ENCODE measurements at places on chromosomes 11 and 22.
A peak's percentile ranks its signal among the peaks of the same experiment; 100 is the strongest.

- peak; percentile 43 for DNase-seq
Measured at GRCh38 chr11:30546334-30546733, 39.8 kb downstream of the MPPED2 start.

DNA sequence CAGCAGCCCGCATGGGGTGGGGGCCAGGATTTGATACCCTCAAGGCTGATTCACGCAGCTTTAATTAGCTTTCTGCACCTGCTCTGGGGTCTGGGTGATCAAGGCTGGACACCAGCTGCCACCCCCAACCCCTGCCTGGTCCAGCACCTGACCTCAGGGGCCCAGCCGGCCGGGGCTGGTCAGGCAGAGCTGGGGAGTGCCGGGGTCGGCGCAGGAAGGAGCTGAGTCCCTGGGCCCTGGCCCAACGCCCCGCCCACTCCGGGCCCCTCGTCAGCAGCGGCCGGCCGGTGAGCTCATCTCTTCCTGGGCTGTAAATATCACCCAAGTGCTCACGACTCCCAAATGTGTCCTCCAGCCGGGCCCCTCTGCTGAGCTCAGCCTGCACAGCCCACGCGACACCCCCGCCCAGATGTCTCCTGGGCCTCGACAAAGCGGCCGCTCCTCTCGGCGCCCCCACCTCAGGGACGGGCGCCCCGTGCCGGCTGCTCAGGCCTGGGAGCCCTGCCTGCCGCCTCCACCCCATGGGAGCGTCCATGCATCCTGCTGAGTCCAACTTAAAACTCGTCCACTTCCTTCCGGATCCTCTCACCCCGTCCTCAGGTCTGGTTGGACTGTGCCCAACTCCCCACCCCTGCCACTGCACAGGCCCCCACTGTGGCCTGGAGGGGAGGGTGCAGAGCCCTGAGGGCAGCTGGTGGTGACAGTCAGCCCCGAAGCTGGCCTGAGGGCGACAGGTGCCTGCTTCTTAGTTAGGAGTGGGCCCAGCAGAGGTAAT, 29.0 kb downstream of the RTN4R start:
- no peak for DNase-seq

DNA sequence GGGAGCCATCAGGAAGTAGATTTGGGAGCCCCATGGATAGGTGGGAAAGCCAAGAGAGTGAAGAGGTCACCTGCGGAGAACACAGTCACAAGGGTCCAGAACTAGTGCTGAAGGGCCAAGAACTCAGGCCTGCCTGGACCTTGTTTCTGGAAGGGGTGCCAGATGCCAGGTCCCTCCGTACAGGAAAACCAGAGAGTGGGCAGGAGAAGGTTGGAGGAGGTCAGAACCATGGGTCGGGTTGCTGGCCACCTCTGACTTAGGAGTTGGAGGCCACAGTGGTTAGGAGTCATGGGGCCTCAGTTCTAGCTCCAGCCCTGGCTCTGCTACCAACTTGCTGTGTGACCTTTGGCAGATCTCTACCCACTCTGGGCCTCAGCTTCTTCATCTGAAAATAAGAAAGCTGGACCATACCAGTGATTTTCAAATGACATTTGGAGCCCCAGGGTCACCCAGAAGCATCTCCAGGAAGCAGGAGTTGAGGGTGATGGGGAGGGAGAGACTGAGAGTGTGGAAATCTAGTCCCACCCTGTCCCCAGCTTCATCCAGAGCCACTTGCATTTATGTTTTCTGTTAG, 20.8 kb upstream of the TUB start:
- DNase-seq = no peak

DNA sequence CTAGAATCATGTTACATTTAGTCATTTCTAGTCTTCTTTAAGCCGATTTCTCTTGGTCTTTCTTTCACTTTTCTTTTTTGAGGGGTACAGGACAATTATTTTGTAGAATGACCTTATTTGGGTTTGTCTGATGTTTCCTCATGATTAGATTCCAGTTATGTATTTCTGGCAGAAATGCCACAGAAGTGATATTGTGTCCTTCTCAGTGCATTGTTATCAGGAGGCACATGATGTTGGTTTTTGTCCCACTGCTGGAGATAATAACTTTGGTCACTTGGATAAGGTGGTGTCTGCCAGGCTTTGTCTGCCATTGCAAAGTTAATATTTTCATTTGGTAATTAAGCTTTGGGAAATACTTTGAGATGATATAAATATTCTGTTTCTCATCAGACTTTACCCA, 100.3 kb downstream of the RRM1 start:
- no peak for DNase-seq

DNA sequence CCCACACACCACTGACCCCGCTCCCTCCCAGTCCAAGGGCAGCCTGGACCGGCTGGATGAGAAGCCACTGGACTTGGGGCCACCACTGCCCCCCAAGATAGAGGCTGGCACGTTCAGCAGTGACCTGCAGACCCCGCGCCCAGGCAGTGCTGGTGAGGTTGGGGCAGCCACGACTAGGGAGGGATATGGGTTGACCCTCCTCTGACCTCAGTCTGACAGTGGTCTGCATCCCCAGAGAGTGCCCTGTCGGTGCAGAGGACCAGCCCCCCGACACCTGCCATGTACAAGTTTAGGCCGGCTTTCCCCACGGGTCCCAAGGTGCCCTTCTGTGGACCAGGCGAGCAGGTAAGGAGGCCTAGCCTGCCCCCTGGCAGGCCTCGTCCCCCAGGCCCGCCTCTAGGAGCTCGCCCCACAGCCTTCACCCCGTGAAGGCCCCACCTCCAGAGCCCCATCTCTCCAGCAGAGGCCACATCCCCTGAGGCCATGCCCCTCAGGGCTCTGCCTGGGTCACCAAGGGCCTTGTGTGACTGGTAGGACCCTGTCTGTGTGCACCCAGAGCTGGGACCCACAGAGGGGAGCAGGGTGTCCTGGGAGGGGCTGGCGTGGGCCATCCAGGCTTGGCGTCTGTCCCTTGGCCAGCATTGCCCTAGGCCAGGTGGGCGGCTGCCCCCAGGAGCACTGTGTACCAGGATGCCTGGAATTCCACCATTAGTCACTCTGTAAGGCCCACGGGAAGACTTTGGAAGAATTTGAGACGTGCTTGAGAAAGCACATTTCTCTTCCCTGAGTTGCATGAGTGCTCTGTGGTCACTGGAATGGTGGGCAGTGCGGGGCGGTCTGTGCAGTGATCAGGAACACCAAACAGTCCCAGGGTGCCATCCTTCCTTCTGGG, 9.4 kb downstream of the CCDC188 start:
- no peak for DNase-seq

GRCh38 chr11:133504906-133505305, 27.4 kb downstream of the OPCML start:
- no peak for DNase-seq

DNA sequence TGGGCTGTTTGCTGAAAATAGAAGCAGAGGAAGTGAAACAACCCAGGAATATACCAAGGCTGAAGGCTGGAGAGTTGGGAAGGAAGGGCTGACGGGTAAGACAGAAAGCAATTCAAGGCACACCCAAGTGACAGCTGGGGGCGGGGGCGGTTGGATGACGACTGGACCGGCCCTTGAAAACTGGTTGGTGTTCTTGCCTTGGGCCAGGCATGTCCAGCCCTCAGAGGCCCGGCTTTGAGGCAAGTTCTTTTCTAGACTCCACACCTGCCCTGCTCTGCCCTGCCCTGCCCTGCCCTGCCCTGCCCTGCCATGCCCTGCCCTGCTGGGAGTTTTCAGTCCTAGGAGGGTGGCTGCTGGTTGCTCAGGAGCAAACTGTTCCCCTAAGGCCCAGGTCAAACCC, 34.2 kb upstream of the CACNG2 start:
- no peak for DNase-seq

- no peak for DNase-seq
Measured at GRCh38 chr11:97544431-97544830, 1154.6 kb downstream of the JRKL start.

GRCh38 chr22:23079240-23079768, 9.0 kb downstream of the GNAZ start:
- no peak for DNase-seq

GRCh38 chr11:111417011-111417765, 38.1 kb upstream of the POU2AF1 start:
- no peak for DNase-seq

DNA sequence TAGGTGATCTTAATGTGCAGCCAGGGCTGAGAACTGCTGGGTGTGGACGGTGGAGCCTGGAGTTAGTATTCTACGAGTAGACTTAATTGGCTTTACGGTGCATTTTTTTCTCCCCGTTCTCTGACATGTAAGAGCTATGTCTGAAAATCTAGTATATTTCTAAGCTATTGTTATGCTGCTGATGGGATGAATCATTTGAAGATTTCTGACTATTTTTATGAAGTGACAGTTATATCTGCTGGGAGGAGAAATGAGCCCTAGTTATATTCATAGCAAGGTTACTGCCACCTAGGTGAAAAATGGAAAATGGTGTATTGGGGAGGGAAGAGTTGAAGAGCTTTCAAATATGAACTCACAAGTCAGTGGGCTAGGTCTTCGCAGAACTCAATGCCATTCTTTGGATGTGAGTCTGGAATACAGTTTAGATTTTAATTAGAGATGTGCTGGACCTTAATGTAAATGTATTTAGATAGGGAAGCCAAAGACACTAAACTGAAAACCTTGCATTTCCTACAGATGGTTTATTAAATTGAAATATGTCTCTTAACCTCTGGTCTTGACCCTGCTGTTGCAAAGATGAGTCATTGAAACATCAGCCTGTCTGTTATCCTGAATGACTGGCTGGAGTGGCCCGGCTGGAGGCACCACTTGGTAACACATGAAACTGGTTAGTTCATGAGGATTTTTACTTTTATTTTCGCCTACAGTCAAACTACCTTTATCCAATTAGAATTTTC, 293.7 kb downstream of the DDX10 start:
- no peak for DNase-seq

DNA sequence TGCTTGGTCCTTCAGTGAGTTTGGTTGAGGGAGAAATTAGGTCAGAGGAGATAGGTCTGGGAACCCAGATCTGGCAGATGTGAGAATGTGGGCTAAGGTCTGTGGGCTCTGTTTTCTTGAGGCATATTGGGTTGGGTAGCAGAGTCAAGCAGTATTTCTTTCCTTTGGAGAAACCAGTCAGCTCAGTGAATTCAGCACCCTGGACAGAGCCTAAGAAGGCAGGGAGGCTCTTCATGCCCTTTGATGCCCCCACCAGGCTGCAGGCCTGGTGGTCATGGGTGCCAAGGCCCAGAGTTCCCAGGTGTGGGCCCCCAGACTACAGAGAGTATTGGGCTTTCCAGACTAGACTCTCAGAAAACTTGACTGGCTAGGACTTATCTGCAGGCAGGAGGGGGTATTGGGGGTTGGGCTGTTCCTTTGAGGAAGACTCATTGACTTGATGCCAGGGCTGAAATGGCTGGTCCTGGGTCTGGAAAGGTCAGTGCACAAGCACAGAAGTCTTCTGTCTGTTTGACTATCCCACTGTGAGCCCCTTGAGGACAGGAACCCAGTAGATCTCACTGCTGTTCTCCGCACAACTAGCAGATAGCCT, 45.3 kb upstream of the NECTIN1 start:
- no peak for DNase-seq

DNA sequence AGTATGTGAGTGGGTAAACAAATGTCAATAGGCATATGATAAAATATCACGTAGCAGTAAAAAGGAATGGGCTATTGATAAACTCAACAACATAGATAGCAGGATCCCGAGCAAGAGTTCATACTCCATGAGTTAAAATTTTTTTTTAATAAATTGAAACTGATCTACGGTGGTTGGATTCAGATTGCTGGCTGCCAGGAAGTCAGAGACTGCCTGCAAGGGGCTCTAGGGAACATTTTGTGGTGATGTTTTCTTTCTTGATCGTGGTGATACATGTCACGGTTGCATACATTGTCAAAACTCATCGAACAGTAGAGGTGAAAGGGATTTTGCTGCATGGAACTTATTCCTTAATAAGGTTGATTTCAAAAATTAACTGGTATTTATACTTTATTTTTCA, 62.6 kb upstream of the WNT7B start:
- DNase-seq = no peak

- DNase-seq = no peak
Measured at GRCh38 chr22:41382610-41383009, 868 bp downstream of the TEF start.

DNA sequence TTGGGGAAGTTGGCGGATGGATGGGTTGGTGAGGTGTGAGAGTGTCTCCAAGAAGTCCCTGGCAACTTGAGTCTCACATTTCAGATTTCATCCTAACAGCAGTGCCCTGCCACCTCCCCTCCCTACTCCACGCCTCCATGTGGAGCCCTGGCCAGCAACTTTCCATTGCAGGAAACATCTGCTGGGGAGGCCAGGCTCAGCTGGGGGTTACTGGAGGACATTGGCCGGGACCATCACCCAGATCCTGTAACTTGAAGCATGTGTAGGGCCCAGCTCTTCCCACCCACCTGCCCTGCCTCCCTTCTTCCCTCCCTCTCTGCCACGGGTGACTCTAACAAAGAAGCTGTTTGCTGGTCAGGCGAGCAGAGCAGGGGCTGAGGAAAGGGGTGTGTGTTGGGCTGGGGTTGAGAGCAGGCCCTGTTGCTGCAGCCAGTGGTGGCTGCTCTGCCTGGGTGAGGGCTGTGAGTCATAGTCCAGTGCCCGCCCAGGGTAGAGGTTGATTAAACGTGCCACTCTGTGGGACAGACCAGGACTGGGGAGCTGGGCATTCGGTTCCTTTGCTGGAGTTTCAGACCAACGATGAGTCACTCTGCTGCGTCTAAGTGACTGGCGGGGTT, 64.0 kb downstream of the SCN3B start:
- DNase-seq = no peak

- no peak for DNase-seq
Measured at GRCh38 chr11:122285070-122285988, 169.3 kb upstream of the BLID start.

- no peak for DNase-seq
Measured at GRCh38 chr11:126149759-126150625, 61.5 kb downstream of the RPUSD4 start.

GRCh38 chr11:125299061-125299615, 134.6 kb downstream of the PKNOX2 start:
- no peak for DNase-seq

GRCh38 chr11:62391642-62392425, 27.0 kb upstream of the SCGB1A1 start:
- no peak for DNase-seq

GRCh38 chr11:67118181-67118766, 789 bp upstream of the KDM2A start:
- DNase-seq = no peak

- DNase-seq = no peak
Measured at GRCh38 chr11:41947392-41947791, 487.9 kb upstream of the LRRC4C start.

DNA sequence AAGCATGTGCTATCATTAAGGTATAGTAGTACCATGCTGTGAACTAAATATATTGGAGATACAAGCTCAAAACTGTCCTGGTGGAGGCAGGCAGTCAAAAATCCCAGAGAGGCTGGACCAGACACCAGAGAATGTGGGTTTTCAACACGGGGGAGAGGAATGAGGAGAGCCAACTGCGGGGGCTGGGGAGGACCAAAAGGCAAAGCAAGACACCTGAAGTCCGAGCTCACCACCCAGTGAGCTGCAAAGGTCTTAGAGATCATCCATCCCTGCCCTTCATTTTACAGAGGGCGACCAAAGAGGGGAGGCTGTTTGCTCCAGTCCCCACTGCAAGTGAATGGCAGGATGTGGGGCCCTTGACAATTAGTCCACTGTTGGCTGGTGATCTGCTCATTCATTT, 10.0 kb downstream of the RIBC2 start:
- no peak for DNase-seq
